ENCODE measurements at places on chromosomes 12 and 14.

DNA sequence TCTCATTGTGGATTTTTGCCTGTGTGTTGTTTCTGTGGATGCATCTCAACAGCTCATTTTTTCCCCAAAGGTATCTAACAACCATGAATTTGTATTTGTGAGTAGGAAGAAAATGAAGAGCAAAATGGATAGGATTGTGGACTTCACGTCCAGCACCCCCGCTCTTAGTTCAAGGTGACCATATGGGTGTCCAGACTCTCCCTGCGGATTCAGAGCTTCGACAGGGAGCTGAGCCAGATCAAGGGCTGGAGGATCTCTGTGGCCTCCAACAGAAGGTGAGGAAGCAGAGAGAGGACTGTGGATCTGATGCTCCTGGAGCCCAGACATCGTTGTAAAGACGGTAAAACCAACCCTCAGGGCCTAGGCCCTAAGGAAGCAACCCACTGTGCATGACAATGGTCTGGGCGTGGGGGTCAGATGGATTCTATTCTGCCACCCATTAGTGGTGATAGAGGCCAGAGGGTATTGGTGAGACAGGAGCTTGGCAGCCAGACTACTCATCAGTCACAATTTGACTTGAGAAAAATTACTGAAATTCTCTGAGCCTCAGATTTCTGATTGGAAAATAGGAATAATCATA is 659.7 kb upstream of the TMEM132C start:
- DNase-seq = no peak

DNA sequence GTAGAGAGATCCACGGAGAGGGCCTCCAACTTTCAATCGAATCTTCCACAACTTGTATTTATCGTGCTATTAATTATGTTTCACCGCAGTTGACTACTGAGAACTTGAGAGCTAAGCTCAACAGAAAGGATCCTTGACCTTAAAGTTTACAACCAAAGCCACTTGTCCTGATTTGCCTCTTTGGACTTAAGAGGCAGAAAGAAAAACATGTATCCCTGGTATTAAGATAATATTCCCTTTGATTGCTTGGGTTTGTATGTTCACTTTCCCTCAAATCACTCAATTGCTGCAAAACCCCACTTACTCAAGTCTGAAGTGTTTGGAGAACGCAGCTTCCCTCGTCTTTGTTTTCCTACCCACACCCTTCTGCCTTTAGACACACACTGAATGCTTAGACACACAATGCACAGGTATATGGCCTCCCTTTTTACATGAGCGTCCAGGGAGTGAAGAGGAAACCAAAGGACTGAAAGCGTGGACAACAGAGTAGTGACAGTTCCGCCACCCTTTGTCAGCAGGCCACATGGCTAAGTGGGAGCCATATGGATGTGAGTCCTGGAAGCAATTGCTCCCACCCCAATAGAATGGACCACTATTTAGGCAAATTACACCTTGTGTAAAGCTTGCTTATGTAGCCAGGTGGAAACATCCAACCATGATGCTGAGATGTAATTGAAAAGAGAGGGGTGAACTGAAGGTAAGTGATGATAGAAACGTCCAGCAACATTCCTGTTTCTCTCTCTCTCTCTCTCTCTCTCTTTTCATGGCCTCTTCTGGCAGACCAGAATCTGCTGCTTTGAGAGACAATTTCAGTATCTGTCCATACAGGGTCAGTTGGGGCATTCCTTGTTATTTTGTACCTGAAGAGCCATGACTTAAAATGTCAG is 1.4 kb upstream of the PKP2 start:
- DNase-seq = no peak

- no peak for DNase-seq
Measured at GRCh38 chr12:107759410-107759809, 1.5 kb downstream of the PRDM4 start.

GRCh38 chr14:103423050-103423461 is 37.8 kb downstream of the MARK3 start:
- DNase-seq = no peak

DNA sequence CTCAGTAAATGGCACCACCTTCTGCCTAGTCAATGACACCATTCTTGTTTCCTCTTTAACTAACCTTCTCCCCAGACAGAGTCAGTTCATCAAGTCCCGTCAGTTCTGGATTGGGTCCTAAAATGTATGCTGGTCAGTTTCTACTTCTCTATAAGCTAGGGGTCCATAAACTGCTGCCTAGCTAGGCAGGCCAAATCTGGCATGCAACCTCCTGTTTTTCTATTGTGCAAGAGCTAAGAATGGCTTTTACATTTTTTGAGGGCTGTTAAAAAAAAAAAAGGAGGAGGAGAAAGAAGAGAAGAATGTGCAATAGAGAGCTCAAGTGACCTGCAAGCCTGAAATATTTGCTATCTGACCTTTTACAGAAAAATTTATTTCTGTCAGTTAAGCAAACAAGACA is 6.4 kb upstream of the TMED10 start:
- no peak for DNase-seq

- no peak for DNase-seq
Measured at GRCh38 chr14:100841066-100841760, 15.3 kb downstream of the MEG3 start.

DNA sequence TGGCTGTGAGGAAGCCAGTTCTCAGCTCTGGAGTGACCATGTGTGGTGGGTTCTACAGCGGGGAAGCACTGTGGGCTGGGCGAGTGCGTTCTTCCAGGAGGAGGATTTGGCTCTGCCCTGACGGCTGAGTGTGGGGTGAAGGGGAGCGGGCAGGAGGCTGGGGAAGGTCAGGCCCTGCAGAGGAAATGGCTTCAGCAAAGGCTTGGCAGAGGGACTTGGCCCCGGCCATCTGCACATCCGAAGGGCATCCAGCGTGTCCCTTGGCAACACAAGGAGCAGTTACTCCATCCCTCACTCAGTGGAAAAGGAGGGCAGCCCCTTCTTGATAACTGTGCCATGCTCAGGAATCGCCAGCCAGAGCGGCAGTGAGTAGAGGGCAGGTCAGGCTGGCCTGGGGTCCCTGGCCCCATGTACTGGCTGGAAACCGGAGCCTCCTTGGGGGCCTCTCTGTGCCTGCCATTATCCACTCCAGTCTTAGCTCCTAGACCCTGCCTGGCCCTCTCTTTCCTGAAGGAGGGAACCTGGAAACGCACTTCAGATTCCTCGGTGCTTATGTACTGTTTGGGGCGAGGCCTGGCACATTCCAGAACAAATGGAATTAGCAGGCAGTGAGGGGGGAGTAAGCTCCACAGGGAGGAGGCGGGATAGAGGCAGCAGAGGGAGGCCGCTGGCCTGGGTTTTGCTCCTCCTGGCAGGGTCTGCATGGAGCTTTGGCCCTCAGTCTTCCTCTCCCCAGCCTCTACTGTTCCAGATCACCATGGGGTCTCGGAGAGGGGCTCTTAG is 133.6 kb upstream of the NCOR2 start:
- no peak for DNase-seq

DNA sequence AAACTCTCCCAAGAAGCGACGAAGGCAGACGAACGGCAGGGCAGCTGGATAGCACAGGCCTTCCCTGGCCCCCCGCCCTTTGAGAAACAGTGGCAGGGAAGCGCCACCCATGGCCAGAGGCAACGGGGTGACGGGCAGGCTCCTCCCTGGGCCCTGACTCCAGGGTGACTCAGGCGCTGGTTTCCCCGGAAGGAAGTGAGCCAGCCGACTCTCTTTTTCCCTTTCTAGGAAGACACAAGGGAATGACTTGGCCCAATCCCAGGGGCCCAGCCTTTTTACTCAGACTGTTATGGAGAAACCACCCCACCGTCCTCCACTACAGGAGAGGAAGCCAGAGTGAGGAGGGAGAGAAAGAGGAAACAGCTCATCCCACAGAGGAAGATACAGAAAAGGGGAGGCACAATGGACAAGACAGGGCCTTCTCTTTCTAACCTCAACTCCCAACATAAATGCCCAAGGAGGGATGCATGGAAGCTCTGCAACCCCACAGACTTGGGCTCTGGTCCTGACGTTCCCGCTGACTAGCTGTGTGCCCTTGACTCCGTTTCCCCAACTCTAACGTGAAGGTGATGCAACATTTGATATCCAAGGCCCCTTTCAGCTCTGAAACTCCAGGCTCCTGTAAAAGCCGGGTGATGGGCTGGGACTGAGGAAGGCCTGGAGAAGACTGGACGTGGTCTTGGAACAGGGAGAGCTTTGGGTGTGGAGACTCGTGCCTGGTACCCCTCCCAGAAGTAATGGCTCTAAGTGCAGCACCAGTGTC is 27.9 kb downstream of the ACTN1 start:
- DNase-seq = no peak

- DNase-seq = no peak
Measured at GRCh38 chr12:1220127-1221092, 229.4 kb downstream of the ERC1 start.

GRCh38 chr12:67998379-67998778 is 9.1 kb downstream of the IFNG-AS1 start:
- DNase-seq = no peak

GRCh38 chr14:64278458-64278857 is 15.7 kb downstream of the ESR2 start:
- no peak for DNase-seq

- no peak for DNase-seq
Measured at GRCh38 chr12:68776976-68777610, 30.9 kb upstream of the MDM2 start.

GRCh38 chr12:119914666-119915065 is 37.5 kb upstream of the CIT start:
- DNase-seq = no peak

- DNase-seq = no peak
Measured at GRCh38 chr14:77970646-77971045, 170.7 kb downstream of the ADCK1 start.

DNA sequence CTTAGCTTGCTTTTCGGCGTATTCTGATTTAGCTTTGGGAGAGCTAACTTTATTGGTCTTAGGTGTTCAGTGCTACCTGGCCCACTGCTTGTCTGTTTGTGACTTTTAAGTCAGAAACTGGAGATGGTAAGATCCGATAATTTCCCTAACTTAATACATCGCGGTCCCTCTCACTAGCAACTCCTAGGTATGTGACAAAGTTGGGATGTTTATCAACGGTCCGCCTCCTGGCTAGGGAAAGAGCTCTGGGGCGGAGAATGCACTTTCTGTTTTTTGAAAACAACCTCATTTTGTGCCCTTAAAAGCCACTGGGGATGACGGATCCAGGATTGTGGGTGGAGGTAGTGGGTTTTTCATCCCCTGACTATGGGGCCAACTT is 1.2 kb downstream of the CDKN1B start:
- peak; percentile 20 for DNase-seq

GRCh38 chr12:46480724-46481123 is 108.2 kb upstream of the SLC38A2 start:
- no peak for DNase-seq

GRCh38 chr14:83163016-83163415 is 1629.4 kb upstream of the SEL1L start:
- no peak for DNase-seq

DNA sequence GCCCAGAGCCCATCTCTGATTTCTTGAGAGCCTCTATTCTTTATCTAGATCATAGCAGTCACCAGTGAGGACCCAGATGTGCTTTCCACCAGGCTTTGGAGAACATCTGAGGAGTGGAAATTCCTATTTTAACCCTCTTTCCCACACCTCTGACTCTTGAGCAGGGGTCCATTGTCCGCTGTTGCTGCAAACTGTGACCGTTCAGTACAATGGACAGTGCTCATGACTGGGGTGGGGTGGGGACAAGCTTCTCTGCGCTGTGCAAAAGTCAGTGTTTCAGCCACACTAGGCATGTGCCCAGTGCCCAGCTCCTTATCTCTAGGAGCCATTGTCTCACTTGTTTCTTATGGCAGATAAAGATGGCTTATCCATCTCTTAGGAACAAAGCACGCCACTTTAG is 16.9 kb upstream of the KRT7 start:
- DNase-seq = no peak

GRCh38 chr14:63666335-63666734 is 24.7 kb upstream of the WDR89 start:
- DNase-seq = no peak

- DNase-seq = no peak
Measured at GRCh38 chr12:102118874-102119273, 1.0 kb downstream of the NUP37 start.

DNA sequence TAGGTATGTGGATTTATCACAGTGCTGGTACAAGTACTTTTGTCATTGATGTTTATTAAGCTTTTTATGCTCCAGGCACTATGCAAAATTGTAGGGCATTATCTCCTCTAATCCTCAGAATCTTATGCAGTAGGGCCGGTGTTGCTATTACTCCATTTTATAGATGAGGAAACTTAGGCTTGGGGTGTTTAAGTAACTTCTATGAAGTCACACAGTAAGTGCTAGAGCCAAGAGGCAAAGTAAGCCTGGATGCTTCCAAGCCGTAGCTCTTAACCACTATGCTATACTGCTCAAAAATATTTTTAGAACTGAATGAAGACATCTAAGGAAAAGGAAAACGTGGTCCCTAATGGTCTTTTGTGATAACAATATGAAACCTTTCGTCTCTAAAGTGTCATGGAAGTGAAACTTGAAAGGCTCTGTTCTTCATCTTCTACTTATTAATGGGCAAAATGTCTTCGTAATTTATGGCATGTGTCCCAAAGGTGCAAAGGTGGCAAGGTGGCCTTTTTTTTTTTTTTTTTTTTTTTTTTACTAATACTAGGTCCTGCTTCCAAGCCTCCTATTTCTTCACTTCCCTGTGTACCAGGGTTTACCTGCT is 85.2 kb downstream of the ETV6 start:
- no peak for DNase-seq

DNA sequence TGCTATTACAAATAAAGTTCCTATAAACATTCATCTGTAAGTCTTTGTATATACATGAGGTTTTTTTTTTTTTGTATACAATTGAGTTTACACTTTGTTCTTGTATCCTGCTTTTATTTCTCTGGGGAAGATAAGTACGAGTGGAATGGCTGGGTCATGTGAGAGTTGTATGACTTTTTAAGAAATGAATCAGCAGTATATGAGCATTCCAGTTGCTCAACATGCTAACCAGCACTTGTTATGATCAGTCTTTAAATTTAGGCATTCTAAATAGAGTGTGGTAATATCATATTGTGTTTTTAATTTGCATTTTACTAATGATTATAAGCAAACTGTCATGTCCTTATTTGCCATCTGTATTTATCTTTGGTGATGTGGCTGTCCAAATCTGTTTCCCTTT is 44.7 kb upstream of the AMIGO2 start:
- DNase-seq = no peak

All from stimulated activated naive CD4-positive, alpha-beta T cell treated with Interleukin-2 at 50 U/mL for 16 hours (primary cell).